ENCODE measurements at places on chromosomes 11 and 22.

GRCh38 chr11:133503236-133503635 is 29.1 kb downstream of the OPCML start:
- DNase-seq, result no peak

GRCh38 chr11:108606495-108607160 is 13.1 kb upstream of the EXPH5 start:
- no peak for DNase-seq

DNA sequence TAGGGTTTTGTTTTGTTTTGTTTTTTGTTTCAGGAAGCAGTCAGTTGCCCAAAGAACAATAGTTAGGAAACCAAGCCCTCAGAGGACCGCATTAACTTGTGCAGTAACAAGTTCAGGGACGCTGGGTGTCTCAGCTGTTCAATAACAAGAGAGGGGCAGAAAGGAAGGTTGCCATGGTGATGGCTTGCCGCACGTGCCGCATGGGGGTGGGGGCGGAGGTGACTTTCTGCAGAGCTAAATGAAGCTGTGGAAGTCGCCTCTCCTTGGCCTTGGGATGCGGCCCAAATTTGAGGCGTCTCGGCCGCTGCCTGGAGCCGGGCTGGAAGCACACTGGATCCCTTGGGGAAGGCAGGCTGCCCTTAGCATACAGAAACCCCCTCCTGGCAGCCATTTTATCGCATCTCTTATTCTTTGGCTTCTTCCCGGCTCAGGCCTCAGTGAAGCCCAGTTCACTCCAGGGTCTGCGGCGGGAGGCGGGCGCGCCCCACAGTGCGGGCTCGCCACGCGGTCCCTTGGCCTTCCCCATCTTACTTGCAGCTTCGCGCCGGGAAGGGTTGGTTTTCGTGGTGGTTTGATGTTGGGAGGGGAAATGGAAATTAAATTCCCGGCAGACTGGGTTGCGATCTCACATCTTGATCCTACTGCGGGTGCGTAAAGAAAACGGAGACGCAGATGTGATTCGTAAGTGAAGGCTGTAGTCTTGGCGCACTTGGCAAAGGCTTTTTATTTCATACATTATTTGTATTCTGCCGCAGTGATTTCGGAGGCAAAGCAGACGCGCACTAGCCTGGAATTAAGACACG is 94.3 kb downstream of the SLC17A6 start:
- peak; percentile 90 for DNase-seq

- DNase-seq, result no peak
Observed at GRCh38 chr11:86150847-86151173, 81.9 kb upstream of the PICALM start.

DNA sequence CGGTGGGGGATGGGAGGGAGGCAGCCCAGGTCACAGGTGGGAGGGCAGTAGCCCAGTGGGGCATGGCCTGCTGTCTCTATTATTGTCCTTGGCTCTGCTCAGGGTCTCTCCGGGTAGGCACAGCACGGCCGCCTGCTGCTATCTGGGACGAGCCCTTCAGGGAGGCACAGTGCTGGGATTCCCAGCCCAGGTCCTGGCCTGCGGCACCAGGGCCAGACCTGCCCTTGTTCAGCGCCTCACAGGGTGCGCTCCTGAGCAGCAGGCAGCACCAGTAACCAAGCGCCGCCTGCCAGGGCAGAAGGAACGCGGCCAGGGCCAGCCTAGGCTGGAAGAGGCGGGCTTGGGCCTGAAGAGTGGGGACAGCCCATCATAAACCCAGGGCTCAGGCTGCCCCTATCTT is 151.0 kb downstream of the MPPED1 start:
- no peak for DNase-seq

- DNase-seq, result no peak
Observed at GRCh38 chr11:30603357-30603756, 17.2 kb upstream of the MPPED2 start.

GRCh38 chr22:37607010-37607934 is 1.4 kb upstream of the GGA1 start:
- peak; percentile 84 for DNase-seq

- DNase-seq, result no peak
Observed at GRCh38 chr22:19404676-19405075, 26.9 kb downstream of the HIRA start.

Data from right hindlimb (tissue), 1 donor.